Hypothalamus (tissue), 51 donors: ENCODE measurements at places on chromosomes 1 and 21.

GRCh38 chr1:12152113-12152891 lies 14.5 kb upstream of the TNFRSF1B start:
- no peak for DNase-seq

- no peak for DNase-seq
Observed at GRCh38 chr1:225940385-225941151, 452 bp downstream of the LEFTY2 start.

DNA sequence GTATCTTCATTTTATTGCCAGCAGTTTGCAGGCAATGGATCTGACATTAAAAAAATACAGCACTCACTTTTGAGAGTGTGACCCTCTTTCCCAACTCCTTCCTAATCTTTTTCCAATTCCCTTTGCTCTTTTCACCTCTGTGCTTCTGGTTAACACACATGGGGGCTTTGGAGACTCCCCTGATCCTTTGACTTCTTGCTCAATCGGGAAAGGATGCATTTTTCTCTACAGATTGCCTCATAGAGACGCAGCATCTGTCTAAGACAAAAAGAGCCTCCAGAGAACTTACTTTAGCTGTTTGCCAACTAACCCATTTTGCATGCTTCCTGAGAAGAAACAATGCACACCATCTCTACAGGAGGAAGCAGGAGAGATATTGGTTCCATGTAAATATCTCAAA lies 378.3 kb downstream of the PBX1 start:
- DNase-seq: no peak

- no peak for DNase-seq
Observed at GRCh38 chr1:34800214-34800613, 7.4 kb downstream of the GJA4 start.

GRCh38 chr1:234836776-234837357 lies 226.9 kb upstream of the IRF2BP2 start:
- no peak for DNase-seq

- peak; percentile 55 for DNase-seq
Observed at GRCh38 chr1:214328770-214329469, 48.0 kb downstream of the SMYD2 start.

- DNase-seq: no peak
Observed at GRCh38 chr1:66436378-66437135, 97.4 kb upstream of the SGIP1 start.

DNA sequence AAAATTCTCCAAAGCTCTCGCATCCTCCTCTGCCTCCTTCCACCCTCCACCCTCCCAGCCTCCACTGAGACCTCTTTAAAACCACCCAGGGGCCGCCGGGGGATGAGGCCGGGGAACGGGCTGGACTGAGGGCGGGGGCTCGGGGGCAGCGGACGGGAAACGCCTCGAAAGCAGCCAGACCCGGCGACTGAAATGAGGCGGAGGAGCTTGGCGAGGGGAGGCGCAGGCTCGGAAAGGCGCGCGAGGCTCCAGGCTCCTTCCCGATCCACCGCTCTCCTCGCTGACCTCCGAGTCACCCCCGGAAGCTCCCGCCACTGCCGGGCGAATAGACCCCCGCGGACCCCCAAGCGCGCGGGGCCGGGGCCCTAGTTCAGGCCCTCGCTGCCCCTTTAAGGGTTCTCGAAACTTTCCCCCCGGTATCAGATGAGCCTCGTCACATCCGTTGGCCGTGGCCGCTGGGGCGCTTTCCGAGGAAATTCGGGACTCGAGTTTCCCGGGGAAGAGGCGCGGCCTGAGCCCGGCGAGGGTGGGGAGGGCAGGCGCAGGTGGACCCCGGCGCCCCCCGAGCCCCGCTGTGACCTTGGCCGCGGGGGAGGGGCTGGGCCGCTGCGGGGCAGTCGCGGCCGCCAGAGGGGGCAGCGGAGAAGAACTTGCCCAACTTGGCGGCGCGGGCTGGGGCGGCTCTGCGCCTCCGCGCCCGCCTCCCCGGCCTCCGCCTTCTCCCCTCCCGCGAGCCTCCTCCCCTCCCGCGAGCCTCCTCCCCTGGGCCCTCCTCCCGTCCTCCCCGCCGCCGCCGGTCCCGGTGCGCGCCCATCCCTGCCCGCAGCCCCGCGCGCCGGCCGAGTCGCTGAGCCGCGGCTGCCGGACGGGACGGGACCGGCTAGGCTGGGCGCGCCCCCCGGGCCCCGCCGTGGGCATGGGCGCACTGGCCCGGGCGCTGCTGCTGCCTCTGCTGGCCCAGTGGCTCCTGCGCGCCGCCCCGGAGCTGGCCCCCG lies at the start of gene BACE2:
Gene BACE2 (plus strand): TSS at position 813 of the 995 bp plus-strand sequence. CDS start 104 bp downstream, at position 917.
- peak; percentile 51 for DNase-seq

DNA sequence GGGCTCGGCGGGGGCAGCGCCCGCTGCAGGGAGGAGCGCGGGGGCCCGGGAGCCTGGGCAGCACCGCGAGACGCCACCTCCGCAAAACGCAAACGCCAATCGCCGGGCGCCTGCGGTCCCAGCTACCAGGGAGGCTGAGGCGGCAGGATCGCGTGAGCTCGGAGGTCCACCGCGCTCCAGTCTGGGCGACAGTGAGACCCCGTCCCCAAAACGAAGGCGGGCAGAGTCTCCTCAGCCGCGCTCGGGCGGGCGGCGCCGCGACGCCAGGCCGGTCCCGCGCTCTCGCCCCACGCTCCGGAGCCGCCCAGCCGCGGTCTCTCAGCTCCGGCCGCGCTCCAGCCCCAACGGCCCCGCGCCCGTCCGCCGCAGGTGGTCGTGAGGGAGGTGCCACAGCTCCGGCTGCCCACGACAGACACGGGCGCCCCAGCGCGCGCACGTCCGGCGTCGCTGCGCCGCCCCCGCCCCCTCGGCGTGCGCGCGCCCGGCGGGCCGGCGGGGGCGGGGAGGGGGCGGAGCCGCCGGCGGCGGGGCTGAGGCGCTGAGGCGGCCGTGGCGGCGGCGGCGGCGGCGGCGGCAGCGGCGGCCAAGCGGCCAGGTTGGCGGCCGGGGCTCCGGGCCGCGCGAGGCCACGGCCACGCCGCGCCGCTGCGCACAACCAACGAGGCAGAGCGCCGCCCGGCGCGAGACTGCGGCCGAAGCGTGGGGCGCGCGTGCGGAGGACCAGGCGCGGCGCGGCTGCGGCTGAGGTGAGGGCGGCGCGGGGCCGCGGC lies at the start of gene ADARB1:
Gene ADARB1 (plus strand): TSS at position 533 of the 770 bp plus-strand sequence. CDS start 97,077 bp downstream, outside the sequence.
- DNase-seq: peak; percentile 25

DNA sequence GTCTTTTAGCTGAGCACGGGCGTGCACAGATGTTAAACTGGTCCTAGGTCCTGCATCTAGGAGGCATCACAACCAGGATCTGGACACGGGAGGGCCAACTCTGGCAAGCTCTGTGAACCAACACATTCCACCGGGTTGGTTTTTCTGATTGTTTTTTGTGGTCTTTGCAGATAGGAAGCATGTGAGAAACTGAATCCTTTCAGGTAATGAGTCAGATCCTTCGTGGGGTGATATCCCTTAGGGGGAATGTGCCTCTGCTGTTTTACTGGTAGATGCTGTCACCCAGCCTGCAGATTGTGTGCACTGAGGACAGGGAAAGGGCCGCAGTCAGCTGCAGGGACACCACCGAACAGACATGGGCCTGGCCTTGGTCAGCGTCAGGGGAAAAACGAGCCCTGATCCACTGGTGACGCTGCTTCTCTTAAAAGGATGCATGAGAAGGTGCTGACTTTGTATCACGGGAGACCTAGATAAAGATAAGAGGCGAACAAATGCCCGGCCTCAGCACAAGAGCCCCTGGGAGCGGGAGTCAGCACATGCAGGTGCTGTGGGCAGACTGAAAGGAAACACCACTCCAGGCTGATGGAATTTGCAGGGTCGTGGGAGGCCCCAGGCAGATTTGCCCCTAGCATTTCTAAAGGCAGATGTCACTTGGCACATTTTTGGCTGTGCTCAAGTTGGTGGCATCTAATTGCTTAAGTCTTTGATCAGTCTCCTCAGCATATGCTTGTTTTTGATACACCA lies 51.1 kb downstream of the DOP1B start:
- no peak for DNase-seq

- no peak for DNase-seq
Observed at GRCh38 chr21:14683063-14683462, 136.9 kb upstream of the SAMSN1 start.

DNA sequence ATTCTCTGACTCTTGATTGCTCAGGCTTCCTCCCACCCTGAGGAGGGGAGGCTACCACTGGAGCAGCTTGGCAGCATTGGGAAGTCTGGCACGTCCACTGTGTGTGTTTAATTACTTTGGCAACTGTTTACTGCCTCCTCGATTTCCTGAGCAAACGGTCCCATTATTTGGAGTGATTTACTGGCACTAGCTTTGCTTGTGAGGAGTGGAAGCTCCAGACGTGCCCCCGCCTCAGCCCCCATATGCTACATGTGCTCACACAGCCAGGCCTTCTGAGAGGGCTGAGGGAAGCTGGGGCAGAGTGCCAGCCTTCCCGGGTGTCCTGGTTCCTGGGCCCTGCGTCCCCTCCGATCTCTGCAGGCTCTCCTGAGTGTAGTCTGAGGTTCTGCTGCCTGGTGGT lies 306.2 kb downstream of the PTPRU start:
- DNase-seq: no peak

GRCh38 chr1:64162804-64163203 lies 40.6 kb upstream of the UBE2U start:
- no peak for DNase-seq

- no peak for DNase-seq
Observed at GRCh38 chr1:8169364-8170058, 143.4 kb upstream of the ERRFI1 start.

GRCh38 chr1:108511764-108512163 lies 48.1 kb upstream of the EEIG2 start:
- no peak for DNase-seq

DNA sequence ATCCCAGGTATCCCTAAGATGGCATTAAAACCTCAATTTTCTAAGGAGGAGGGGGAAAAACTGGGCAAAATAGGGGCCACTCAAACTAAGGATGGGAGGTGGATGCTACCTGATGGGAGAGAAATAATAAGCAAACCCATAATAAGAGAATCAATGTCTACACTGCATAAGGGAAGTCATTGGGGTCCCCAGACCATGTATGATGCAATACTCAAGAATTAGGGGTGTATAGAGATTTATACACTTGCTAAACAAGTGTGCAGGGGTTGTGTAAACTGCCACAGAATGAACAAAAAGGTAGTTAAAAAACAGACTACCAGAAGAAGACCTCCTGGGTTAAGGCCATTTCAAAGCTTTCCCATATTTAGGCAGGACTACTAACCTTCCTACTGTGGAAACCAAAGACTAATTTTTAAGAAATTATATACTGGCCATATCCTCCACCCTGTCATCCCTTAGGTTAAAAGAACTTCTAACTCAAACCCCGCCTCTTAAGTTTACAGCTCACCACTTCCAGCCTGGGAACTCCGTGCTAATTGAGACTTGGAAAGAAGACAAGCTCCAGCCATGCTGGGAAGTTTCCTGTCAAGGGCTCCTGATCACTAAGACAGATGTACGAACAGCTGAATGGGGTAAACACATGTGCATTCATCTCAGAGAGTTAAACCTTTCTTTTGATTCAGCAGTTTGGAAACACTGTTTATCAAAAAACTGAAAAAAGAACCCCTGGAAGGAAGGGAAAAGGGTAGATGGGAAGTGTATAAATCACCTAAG lies 64.4 kb upstream of the TLR5 start:
- no peak for DNase-seq

DNA sequence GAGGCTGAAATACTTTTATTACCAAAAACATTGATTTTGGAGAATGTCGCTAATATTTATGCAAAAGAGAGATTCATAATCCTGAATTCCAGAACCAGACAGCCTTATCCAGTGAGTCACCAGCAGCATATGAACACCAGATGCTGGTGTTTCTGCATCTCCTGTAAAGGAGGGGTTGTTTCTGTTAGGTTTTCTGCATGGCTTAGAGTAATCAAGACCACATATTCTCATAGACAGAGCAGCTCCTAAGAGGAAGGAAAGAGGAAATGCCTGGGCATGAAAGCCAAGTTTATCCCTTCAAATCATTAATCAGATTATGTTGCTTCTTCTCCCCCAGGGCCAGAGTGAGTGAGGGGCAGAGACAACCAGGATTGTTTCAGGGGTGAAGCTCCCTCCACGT lies 86.2 kb downstream of the NGF start:
- DNase-seq: no peak

- DNase-seq: no peak
Observed at GRCh38 chr1:162562470-162562828, 927 bp downstream of the UAP1 start.

GRCh38 chr1:22884806-22885530 lies 87.7 kb downstream of the LACTBL1 start:
- no peak for DNase-seq

DNA sequence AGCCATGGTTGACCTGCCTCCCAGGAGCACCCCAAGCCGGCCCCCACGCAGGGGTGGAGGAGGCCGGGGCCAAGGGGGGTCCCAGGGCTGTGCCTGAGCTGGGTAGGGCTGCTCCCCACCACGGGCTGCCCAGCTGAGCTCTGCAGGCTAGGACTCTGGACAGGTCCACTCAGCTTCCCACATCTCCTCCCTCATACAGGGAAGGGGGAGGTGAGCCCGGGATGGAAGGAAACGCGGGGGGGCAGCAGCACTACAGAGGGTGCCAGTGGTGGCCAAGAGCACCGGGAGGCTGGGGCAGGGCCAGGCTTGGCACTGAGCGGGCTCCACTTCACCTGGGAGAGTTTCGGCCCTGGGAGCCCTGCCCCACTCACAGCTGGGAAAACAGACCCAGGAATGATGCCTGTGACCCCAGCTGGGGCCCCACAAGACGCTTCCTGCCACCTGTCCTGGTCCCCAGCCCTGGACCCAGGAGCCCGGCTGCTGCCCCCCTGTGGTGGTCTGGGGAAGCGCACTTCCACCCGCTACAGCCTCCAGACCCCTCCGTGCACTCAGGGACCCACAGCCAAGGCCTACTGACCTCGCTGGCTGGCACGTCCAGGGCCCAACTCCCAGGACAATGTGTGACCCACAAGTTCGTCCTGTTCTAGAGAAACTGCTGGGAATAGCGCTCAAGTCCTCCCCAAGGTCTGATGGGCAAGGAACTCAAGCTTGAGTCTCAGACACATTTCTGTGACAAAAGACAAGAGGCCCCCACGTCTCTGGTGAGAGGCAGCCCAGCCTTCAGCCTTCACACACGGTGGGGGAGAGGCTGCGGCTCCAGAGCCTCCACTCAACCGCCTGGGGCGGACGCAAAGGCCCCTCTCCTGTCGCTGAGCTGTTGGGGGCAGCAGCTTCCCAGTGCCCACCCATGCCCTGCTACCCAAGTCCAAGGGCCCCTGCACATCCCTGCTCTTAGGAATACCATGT lies 3.0 kb downstream of the AURKAIP1 start:
- DNase-seq: peak; percentile 49
